ENCODE measurements at places on chromosomes 1 and 21. TPM values are rescaled to one million over a fixed set of nuclear protein-coding genes. Genes with fewer than 3 reads are reported as not detected.

POGZ gene
- 17.5 TPM for total RNA-seq

ANGPTL7 gene
- 1.7 TPM for total RNA-seq

TRIM67 gene
- total RNA-seq, result not detected

SERPINC1 gene
- 0.17 TPM for total RNA-seq

CNR2 gene
- not detected for total RNA-seq

OR2L5 gene
- not detected for total RNA-seq

ATAD3B gene
- 15.1 TPM for total RNA-seq

TAF13 gene
- total RNA-seq, result 75.4 TPM

RGS21 gene
- not detected for total RNA-seq

Measured in smooth muscle cell of trachea (primary cell).